SK-N-MC (cell line): ENCODE measurements at places on chromosomes 7 and 10.

- no peak for DNase-seq
These were observed 38.1 kb downstream of the EXOC6 start for GRCh38 chr10:92886334-92886961.

DNA sequence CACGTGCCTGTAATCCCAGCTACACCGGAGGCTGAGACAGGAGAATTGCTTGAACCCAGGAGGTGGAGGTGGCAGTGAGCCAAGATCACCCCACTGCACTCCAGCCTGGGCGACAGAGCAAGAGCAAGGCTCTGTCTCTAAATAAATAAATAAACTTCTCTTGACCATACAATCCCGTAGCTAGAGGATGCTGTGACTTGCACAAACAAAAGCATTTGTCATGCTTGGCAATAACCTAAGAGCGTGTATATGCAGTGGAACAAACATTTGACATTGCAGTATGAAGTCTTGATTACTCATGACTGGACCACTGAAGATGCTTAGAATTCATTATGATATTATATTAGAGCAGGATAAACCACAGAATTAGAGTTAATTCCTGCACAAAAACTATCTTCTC, 1.4 kb upstream of the C7orf57 start:
- DNase-seq: no peak

DNA sequence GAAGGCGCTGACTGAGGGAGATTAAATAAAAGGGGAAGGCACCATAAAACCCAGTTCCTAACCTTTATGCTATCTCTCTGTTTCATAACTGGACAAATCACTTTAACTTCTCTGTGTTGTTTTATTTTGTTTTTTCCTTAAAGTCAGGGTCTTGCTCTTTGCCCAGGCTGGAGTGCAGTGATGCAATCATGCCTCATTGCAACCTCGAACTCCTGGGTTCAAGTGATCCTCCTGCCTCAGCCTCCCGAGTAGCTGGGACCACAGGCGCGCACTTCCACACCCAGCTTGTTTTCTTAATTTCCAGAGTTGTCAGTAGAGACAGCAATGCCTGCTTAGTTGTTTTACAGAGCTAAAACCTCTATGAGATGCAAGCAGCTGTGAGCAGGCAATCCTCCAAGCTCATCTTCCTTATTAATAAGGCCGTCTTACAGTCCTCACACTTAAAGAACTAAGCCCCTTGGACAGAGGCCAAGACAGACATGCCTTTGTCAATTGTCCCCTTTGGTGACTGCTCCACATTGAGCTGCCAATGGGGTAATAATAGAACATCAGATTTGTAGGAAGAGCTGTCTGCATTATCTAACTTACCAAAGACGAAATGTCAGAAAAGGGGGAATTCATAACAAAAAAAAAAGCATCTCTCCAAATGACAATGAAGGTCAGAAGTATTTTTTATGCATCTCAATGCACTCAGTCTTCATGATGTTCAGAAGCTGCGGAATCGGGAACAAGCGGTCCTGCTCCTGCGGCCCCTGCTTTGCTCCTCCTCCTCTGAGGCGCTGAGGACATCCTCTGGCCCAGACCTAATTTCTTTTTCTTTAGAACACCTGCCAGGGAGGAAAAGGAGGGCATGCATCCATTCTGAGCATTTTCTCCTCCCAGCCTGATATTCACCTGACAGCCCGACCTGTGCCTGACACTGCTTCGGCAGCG, 62.7 kb upstream of the RNF32 start:
- DNase-seq: no peak

GRCh38 chr10:91287276-91287675, 66.8 kb downstream of the PCGF5 start:
- DNase-seq: no peak

DNA sequence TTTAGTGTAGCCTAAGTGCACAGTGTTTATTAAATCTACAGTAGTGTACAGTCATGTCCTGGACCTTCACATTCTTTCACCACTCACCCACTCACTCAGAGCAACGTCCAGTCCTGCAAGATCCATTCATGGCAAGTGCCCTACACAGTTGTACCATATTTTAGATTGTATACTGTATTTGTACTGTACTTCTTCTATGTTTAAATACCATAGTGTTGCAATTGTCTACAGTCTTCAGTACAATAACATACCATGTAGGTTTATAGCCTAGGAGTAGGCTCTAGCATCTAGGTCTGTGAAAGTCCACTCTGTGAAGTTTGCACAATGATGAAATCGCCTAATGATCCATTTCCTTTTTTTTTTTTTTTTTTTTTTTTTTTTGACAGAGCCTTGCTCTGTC, 12.0 kb downstream of the EEPD1 start:
- DNase-seq: no peak

DNA sequence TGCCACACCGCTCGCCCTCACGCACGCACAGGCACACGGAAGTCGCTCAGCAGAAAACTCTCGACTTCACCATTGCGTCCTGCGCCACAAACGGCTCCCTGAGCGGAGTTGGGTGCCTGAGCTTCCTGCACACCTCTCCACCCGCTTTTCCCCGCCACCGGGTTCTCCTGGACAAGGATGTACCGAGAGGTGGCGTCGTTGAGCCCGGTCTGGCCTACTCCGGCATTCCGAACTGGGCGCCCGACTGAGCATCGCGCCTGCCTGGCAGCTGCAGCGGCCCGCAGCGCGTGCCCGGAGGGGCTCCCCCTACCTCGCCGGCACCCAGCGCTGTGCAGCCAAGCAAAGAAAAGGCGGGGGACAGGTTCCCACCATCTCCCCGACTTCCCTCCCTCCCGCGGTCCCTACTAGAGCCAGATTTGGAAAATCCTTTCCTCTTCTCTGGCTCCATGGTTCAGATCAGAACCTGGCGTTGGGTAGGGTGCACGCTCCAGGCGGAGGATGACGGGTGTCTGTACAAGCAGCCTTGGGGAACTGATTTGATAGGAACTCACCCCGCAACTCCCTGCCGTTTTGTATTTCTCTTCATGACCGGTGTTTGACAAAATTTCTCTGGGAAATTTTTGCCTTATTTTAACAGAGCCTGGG, 1.7 kb downstream of the SORCS3 start:
- no peak for DNase-seq

DNA sequence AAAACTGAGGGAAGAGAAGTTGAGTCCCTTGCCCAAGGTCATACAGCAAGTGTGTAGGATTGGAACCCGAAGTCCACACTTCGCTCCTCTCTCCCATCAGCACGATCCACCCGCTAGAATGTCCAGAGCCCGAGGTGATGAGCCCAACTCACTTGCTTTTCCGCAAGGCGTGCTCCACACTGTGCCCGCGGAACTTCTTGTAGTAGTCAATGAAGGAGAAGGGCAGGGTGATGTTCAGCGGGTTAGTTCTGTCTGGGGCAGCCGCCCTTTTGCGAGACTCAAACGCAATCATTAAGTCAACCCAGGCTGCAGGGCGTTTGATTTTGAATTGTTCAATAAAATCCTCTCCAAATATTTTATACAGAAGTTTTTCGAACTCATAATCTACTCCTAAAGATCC, 58.6 kb downstream of the PNLIPRP2 start:
- DNase-seq: no peak

DNA sequence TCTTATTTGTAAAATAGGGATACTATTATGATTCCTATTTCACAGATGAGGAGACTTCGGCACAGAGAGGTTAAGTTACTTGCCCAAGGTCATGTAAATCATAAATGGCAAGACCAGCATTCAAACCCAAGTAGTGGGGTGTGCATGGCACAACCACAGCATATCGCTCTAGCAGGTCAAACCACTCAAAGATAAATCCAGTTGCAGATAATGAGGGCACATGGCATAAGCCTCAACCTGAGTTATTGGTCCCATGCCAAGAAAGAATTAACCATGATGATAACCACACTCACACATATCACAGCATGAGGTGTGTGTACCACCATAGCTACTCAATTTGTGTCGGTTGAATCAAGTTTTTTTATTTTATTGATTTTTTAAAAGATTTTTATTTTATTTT, 180.5 kb downstream of the CREB5 start:
- DNase-seq: no peak

DNA sequence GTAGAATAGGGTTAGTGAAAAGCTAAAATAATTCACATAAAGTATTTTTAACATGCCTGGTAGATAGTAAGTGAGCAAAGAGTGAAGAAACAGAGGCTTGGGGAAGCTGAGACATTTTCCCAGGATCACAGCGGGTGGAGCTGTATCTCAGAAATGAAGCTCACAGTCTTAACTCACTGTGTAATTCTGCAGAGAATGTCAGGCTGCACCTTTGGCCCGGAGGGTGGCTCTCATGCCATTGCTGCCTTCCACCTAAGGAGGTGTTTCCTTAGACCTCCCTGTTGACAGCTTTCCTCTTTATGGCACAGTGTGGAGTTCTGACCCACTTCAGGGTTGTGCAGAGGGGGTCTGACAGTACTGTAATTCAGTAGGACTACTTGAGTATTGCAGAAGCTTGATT, 2.9 kb upstream of the GTPBP4 start:
- no peak for DNase-seq

DNA sequence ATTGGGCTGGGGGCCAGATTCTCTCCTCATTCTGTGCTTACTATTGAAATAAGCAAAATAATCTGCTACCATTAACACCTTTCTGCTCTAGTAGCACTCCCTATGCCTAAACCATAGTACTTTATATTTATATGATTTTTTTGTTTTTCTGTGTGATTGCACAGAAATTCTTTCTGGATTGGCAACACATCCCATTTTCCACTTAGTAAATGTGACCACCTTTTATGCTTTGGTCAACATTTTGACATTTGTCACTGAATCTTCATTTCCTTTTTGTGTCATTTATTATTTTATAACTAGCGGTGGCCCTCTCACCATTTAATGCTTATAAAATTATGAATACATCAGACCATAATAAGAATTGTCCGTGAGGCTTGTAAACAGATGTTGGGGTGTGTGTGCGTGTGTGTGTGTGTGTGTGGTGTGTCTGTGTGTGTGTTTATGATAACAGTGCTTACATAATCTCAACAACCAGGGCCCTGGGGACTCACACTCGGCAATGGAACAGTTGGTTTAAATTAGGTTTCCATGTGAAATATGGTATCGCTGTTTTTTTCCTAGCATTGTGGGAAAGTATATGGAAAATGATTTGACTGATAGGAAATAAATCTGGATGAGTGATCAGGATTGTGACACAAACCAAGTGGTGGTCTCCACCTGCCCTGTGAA, 138.9 kb downstream of the NOC3L start:
- no peak for DNase-seq

DNA sequence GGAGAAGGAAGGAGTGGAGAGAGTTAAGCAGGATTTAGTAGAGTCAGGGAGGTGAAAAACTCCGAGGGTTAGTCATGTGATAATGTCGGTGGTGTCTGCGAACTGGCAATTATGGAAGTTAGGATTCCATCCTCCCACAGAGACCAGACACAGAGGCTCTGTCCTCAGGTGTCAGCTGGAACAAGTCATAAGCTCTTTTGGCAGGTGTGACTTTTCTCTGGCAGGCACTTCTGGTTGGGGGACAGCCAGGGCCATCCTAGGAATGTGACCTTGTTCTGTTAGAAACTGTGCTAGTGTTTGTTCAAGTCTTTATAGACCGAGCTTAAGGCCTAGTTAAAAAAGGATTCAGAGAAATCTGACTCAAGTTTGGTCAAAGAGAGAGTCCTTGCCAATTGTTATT, 371.0 kb downstream of the DPP6 start:
- DNase-seq: no peak

- no peak for DNase-seq
These were observed 29.7 kb downstream of the PARP12 start for GRCh38 chr7:140033036-140033435.
